Urothelium cell line (cell line): ENCODE measurements at places on chromosomes 2 and 18.

GRCh38 chr18:23401400-23402347 lies 51.4 kb upstream of the RIOK3 start:
- peak; percentile 42 for DNase-seq

- DNase-seq = no peak
Measured at GRCh38 chr2:207704078-207704477, 7.4 kb upstream of the CCNYL1 start.

DNA sequence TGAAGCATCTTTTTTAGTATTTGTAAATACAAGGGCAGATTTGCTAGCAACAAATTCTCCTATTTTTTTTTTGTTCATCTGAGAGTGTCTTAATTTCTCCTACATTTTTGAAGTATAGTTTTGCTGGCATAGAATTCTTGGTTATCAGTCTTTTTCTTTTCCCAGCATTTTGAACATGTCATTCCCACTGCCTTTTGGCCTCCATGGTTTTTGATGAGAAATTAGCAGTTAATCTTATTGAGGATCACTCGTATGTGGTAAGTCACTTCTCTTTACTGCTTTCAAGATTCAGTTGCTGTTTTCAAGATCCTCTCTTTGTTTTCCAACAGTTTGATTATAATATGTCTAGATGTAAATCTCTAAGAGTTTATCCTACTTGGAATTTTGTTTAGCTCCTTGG lies 16.9 kb upstream of the RNF149 start:
- DNase-seq = no peak

DNA sequence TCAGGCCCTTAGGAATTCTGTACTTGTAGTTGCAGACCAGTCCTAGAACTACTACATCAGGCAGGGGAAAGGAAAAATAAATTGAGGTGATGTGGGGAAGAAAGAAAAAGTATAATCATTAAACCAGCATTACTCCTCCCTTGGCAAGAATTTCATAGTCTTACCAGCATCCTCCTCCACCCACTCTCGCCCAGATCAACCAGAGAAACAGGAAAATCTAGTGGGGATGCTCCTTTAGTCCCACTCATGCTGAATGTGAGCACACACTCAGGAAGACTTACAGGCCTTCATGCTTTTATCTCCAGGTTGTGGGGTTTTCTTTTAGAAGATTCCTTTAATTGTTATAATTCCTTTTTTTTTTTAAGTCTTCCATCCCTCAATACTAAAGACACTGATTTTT lies 129.3 kb upstream of the CCDC150 start:
- no peak for DNase-seq

GRCh38 chr2:156005999-156006712 lies 326.4 kb downstream of the NR4A2 start:
- no peak for DNase-seq

DNA sequence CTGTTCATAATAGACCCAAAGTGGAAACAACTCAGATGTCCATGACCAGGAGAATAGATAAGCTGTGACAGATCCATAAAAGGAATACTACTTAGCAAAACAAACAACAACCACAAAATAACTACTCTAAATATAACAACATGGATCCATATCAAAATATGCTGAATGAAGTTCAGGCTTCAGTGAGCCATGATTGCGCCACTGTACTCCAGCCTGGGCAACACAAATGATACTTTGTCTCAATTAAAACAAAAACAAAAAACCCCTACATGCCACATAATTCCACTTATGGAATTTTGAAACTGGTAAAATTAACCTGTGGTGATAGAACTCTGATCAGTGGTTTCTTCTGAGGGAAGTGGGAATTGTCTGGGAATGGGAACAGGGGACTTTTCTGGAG lies 11.2 kb upstream of the MYO3B start:
- DNase-seq = no peak

- no peak for DNase-seq
Measured at GRCh38 chr2:234694244-234695013, 197.5 kb upstream of the ARL4C start.

DNA sequence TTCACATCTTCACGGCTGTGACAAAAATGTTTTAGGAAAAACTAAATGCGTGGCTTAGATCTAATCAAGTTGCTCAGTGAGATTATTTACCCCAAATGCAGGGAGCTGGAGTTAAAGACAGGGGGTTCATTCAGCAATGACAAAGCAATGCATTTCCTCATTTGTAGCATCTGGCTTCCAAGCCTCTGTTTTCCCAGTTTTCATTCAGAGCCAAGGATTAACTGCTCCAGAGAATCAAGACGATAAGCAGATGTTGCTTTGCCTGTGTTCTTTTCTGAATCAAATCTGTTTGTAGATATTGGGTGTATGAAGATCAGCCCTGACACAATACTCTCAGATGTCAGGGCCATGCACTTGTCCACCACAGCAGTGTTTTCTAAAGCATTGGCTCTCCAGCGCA lies 147.4 kb upstream of the SIX2 start:
- DNase-seq = no peak

DNA sequence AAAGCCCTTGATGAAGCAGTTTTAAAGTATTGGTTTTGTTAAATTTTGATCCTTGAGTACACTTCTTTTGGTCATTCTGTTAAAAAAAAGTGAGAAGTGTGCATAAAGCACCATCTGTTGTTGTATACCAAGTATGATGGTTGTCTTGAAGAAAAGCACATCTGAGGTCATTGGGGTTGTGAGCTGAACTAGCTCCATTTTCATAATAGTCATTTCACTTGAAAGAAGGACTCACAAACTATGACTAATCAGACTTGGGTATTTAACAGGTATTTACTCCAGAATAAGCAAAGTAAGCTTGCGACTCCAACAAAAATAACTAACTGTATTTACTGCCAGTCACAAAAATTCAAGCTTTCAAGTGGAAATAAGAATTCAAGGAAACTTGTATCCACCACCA lies 35.1 kb downstream of the CHN1 start:
- no peak for DNase-seq

DNA sequence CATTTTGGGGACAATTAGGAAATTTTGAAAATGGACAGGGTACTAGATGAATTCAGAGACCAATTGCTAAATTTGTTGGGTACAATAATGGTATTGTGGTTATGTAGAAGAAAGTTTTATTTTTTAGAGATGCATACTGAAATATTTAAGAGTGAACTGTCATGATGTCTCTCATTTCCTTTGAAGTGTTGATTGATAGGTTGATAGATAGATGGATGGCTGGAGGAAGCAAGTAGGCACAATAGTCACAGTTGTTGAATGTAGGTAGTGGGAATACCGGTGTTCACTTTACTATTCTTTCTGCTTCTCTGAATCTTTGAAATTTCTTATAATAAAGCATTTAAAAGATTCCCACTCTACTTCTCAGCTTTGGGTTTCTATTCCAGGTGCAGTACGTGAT lies 151.7 kb upstream of the FOSL2 start:
- no peak for DNase-seq

DNA sequence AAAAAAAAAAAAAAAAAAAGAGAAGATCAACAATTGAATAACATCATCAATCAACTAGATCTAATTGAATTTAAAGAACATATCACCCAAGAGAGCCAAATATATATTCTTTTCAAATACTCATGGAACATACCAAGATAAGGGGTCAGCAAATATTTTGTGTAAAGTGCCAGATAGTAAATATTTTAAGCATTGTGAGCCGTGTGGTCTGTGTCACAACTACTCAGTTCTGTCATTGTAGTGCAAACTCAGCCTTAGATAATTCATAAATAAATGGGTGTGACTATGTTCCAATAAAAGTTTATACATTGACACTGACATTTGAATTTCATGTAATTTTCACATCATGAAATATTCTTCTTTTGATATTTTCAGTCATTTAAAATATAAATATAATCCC lies 45.9 kb downstream of the OTX1 start:
- DNase-seq = no peak
